ENCODE measurements at places on chromosomes 13 and 19. TPM values are rescaled to one million over a fixed set of nuclear protein-coding genes. Genes with fewer than 3 reads are reported as not detected.

WDR62 gene
- 21.7 TPM for total RNA-seq

ZNF99 gene
- total RNA-seq, result not detected

ODAD3 gene
- total RNA-seq, result not detected

ZNF433 gene
- total RNA-seq, result 0.29 TPM

ZNF491 gene
- 0.44 TPM for total RNA-seq

FCAR gene
- not detected for total RNA-seq

SELENOV gene
- not detected for total RNA-seq

ZNF579 gene
- total RNA-seq, result 8.0 TPM

ZNF571 gene
- 0.59 TPM for total RNA-seq

CERS1 gene
- not detected for total RNA-seq

C19orf38 gene
- 5.7 TPM for total RNA-seq

ZNF581 gene
- 22.0 TPM for total RNA-seq

CYP2S1 gene
- total RNA-seq, result 0.73 TPM

UNC13A gene
- total RNA-seq, result not detected

SIGLEC10 gene
- 1.4 TPM for total RNA-seq

CNFN gene
- total RNA-seq, result not detected

ZNF132 gene
- total RNA-seq, result 3.7 TPM

CHST8 gene
- total RNA-seq, result not detected

CDC42EP5 gene
- total RNA-seq, result not detected

PRTN3 gene
- not detected for total RNA-seq

CLIP3 gene
- 3.8 TPM for total RNA-seq

LGALS14 gene
- total RNA-seq, result 0.37 TPM

KXD1 gene
- 100.0 TPM for total RNA-seq

FNDC3A gene
- total RNA-seq, result 37.9 TPM

SAFB2 gene
- total RNA-seq, result 116 TPM

SIAH3 gene
- 0.10 TPM for total RNA-seq

HS6ST3 gene
- not detected for total RNA-seq

ZNF415 gene
- total RNA-seq, result 1.0 TPM

TSKS gene
- 4.0 TPM for total RNA-seq

CYP4F2 gene
- not detected for total RNA-seq

C2CD4C gene
- 0.12 TPM for total RNA-seq

PRR22 gene
- total RNA-seq, result 5.3 TPM

WDR87 gene
- total RNA-seq, result not detected

GNG7 gene
- total RNA-seq, result 0.22 TPM

PEPD gene
- total RNA-seq, result 24.3 TPM

RFPL4A gene
- total RNA-seq, result not detected

MARK4 gene
- total RNA-seq, result 25.8 TPM

MEDAG gene
- total RNA-seq, result not detected

CLEC4G gene
- total RNA-seq, result not detected

ZNF524 gene
- 25.4 TPM for total RNA-seq

ZNF112 gene
- not detected for total RNA-seq

ZNF575 gene
- 4.2 TPM for total RNA-seq

AKAP11 gene
- 28.4 TPM for total RNA-seq

IL11 gene
- 0.74 TPM for total RNA-seq

PEAK3 gene
- 1.2 TPM for total RNA-seq
